ENCODE measurements at places on chromosomes 3 and 15. TPM values are rescaled to one million over a fixed set of nuclear protein-coding genes. Genes with fewer than 3 reads are reported as not detected.

DNA sequence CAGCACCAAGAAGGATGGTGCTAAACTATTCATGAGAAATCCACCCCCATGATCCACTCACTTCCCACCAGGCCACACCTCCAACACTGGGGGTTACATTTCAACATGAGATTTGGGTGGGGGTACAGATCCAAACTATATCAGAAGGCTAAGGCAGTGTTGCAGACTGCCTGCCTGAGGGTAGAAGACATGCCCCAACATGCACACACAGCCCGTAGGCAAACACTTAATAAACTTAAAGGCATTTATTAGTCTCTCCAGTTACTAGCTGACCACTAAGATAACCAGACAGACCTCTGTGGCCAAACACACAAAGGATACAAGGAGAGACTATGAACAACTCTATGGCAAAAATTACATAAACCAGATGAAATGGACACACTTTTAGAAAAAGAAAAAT lies 10.2 kb downstream of the FAM162A start:
- DNase-seq, result no peak

DNA sequence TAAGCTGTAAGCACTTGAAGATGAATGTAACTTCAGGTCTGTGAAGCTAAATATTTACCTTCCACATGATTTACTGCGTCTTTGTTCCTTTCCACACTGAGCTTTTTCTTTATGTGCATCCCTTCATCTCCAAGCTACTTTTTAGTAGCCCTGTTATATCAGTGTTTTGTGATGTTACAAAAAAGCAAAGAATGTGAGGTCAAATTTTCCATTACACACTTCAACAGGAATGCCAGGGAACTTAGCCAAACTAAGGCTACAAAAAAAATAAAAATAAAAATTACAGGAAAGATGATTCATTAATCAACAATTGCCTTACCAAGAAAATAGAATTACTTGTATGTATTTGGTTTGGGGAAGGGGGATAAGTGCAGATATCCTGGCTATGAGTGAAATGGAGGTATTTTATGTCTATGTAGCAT lies 73.0 kb downstream of the FILIP1L start:
- no peak for DNase-seq

- peak; percentile 15 for DNase-seq
These were observed 72.7 kb downstream of the IL1RAP start for GRCh38 chr3:190586631-190587011.

GRCh38 chr15:79339588-79340314 lies 28.8 kb downstream of the TMED3 start:
- DNase-seq, result peak; percentile 19

GRCh38 chr15:99239545-99240198 lies 9.7 kb downstream of the TTC23 start:
- DNase-seq, result no peak

DNA sequence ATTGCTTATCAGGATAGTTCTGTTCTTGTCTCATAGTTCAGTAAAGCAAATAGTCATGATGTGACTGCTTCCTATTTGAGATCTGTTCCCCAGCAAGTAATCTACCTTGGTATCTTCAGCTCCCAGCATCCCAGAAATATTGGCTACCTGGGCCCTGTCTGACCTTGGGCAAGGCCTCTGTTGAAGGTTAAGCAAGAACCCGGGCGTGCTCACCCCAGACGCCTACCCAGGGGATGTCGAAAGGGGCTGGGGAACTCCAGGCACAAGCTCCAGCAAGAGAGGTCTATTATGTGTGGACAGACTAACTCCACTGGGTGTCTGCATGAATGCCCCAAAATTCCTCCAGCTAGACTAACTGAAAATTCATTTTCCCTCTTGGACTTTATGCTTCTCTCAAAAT lies 37.3 kb upstream of the IGF1R start:
- no peak for DNase-seq

DNA sequence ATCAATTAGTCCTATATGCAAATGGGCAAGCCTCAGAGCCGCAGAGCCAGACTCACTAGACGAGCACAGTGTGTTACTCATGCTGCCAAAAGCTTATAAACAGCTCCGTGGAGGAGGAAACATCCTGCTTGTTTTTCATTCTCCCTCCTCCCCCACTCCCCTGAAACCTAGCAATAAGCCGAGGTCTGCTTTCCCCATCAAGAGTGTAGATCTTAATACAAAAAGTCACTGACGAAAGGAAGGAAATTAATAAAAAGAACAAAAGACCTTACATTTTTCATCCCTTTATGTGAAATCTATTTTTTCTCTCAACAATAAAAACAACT lies 88.5 kb downstream of the XXYLT1 start:
- DNase-seq, result no peak

- no peak for DNase-seq
These were observed 42.7 kb downstream of the HDGFL3 start for GRCh38 chr15:83164771-83165404.

DNA sequence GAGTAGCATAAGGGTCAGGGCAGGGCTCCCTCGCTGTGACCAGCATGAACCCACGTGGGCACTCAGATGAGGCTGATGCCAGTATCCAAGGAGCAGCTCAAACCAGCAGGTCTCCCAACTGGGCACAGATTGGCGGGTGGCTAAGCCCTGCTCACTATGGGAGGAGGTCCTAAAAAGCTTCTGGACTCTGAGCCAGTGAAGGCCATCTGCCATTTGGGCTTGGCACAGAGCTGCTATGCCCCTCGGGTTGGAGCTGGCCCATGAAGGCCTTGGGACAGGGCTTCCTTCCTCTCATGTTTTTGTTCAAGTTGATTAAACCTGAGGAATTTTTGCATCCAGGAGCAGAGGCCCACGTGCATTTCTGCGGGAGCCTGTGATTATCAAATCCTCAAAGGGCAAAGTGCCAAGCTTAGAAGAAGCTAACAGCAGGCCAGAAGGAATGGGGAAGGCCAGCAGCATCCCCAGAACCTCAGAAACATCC lies 4.3 kb upstream of the STRA6 start:
- DNase-seq, result no peak

- DNase-seq, result no peak
These were observed 69.3 kb upstream of the PRR23C start for GRCh38 chr3:139113993-139114375.

GRCh38 chr3:5095886-5096285 lies 26.2 kb upstream of the ARL8B start:
- no peak for DNase-seq

DNA sequence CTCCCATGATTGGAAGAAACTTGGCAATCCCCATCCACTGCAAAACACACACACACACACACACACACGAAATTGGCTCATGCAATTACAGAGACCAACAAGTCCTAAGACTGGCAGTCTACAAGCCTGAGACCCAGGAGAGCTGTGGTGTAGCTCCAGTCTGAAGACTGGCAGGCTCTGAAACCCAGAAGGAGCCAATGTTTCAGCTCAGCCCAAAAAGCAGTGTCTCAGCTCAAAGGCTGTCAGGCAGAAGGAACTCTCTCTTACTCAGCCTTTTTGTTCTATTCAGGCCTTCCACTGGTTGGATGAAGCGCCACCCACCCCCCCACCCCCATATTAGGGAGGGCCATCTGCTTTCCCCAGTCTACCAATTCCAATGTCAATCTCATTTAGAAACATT lies 32.1 kb downstream of the MESD start:
- no peak for DNase-seq

- DNase-seq, result no peak
These were observed 33.7 kb downstream of the FLNB start for GRCh38 chr3:58041826-58042324.

DNA sequence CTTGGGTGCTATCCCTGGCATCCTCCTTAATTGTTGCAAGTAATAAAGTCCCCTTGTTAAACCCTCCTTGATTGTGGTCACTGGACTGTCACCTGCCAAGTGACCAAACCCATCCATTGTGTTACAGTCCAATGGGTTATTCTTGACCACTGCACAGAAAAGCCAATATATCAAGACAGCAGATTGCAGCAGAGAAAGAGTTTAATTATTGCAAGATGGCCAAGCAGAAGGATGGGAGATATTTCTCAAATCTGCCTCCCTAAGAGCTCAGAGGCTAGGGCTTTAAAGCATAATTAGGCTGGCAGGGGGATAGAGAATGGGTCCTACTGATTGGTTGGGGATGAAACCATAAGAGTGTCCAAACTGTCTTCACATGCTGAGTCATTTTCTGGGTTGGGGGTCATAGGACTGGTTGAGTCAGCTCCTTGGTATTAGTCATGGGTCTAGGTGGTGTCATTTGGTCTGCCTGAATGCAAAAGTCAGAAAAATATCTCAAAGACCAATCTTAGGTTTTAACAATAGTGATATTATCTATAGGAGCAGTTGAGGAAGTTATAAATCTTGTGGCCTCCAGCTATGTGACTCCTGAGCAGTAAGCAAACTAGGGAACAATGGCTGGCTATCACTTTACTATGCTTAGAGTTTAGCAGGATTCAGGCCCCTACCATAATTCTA lies 19.1 kb upstream of the XYLB start:
- no peak for DNase-seq

DNA sequence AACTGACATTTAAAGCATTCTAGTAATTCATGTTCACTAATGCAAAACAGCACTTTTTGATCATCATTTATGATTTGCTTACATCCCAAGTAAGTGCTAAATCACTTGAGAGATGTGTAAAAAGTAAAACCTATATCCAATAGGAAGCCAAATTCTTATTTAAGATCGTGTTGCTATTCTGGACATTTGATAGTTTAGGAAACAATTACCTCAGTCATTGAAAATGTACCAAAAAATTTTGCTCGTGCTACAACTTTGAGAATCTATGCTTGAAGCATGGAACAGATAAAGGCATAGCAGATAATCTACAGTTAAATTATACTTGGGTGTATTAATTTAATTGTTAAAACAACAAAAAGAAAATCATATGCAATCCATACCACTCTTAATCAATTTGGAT lies 571.6 kb upstream of the NR2F2 start:
- DNase-seq, result no peak

DNA sequence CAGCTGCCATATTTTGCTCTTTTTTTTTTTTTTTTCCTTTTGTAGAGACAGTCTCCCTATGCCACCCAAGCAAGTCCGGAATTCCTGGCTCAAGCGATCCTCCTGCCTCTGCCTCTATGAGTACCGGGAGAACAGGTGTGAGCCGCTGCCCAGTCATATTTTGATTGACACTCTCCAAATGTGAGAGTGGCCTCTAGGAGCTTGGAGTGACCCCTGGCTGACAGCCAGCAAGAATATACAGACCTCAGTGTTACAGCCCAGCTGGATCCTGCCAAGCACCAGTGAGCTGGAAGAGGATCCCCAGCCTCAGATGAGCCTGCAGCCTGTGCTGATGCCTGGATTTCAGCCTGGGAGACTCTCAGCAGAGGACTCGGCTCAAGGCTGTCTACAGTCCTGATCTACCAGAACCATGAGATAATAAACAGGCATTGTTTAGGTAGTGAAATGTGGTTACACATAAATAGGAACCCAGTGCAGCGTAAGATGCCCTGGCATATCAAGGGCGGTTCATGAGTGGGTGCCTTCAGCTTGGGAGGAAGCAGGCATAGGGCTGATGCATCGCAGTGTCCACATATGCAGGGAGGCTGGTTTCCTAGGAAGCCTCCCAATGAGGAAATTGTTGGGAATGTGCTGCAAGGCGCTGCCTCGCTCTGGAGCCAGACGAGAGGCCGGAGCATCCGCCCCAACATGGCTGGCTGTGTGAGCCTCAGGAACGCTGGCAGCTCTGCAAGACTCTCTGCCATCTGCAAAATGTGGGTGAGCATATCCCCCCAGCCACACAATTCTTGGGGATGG lies 38.9 kb upstream of the ATP10A start:
- DNase-seq, result no peak

- DNase-seq, result no peak
These were observed 54.3 kb downstream of the BDH1 start for GRCh38 chr3:197501496-197501878.

GRCh38 chr3:154862265-154862664 lies 217.9 kb upstream of the MME start:
- no peak for DNase-seq

GRCh38 chr15:81097116-81097889 lies 36.8 kb upstream of the CFAP161 start:
- no peak for DNase-seq

GRCh38 chr3:130857336-130858026 lies 36.4 kb upstream of the ATP2C1 start:
- DNase-seq, result no peak

DNA sequence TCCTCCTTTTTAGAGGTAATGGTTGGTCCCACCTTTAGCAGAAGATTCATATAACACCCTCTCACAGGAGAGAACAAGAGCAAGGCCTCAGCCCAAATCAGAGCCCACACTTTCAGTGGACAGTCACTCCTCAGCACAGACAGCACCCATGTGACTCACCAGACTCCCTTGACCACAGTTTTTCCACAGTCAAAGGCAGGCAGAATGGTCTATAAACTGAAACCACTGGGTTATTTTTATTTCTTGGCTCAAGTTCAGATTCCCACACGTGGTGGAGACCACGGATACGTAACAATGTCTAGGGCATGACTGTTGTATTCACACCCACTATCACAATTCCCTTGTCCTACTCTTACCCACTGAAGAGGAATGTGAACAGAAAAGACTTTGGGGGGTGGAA lies 237.8 kb upstream of the UBE2E1 start:
- DNase-seq, result no peak

- DNase-seq, result no peak
These were observed 43.8 kb upstream of the SLCO2A1 start for GRCh38 chr3:134073583-134073945.

GRCh38 chr3:49671291-49672288 lies 2.6 kb upstream of the APEH start:
- DNase-seq, result peak; percentile 68

GRCh38 chr3:12999147-13000140 lies 73.8 kb downstream of the IQSEC1 start:
- DNase-seq, result no peak

- no peak for DNase-seq
These were observed 385.0 kb upstream of the C2CD4B start for GRCh38 chr15:62550106-62550505.

DNA sequence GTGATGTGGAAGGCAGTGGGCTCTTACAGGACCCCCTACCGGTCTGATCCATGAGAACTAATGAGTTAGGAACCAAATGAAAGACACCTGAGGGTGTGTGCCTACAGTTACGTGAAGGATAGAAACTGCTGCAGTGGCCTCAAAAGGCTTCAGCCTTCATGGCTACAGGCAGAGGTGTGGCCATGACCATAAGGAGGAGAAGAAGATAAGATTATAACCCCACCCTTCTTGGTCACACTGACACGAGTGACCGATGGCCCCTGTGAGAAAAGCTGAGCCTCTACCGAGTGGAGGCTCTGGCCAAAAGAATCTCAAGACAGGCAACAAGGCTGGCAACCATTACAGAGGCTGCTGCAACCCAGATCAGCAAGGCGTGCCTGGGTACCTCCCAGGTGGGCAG lies 6.3 kb downstream of the RFT1 start:
- no peak for DNase-seq

PATL2 gene
- 53.9 TPM for total RNA-seq

LRRC34 gene
- 0.28 TPM for total RNA-seq

TERC gene
- 22.4 TPM for total RNA-seq

GOLGA6L7 gene
- not detected for total RNA-seq

EPHB1 gene
- total RNA-seq, result 0.72 TPM

GPR176 gene
- 0.15 TPM for total RNA-seq

WDR82 gene
- 158 TPM for total RNA-seq

SRP14 gene
- 117 TPM for total RNA-seq

SELENOT gene
- total RNA-seq, result 70.3 TPM
